ENCODE measurements at places on chromosomes 6 and 20.

DNA sequence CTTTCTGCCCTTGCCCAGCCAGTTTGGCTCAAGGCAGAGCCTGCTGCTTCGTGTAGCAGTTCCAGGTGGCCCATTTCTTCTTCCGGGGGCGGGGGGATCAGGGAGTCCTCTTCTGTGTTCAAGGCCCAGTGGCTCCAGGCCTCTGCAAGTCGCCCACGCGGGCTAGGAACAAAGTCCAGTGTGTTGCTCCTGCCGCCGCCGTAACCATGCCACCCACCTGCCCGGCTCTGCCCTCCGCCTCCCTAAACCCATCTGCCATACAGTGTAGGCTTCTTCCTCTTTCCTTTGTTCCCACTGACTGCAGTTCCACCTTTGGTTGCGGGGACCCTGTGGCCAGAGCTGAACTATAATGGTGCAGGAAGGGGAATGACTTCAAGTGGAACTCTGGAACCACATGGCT, 43.9 kb upstream of the SRF start:
- no peak for DNase-seq

DNA sequence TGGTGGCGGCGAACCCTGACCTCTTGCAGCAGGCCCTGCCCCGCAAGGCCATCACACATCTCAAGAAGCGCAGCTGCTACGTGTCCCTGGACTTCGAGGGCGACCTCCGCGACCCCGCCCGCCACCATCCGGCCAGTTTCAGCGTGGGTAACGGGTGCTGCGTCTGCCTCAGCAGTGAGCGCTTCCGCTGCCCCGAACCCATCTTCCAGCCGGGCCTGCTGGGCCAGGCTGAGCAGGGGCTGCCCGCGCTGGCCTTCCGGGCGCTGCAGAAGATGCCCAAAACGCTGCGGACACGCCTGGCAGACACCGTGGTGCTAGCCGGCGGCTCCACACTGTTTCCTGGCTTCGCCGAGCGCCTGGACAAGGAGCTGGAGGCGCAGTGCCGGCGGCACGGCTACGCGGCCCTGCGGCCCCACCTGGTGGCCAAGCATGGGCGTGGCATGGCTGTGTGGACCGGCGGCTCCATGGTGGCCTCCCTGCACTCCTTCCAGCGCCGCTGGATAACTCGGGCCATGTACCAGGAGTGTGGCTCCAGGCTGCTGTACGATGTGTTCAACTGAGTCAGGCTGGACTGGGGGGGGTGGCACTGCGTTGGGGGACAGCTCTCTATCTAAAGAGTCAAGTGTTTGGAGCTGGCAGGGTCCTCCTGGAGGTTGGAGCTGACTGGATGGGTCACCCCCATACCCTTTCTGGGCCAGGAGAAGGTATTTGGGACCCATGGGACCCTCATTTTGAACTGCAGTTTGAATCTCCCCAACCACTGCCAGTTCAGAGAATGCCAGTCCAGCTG, 1.1 kb downstream of the ACTL10 start:
- DNase-seq, result peak; percentile 83

DNA sequence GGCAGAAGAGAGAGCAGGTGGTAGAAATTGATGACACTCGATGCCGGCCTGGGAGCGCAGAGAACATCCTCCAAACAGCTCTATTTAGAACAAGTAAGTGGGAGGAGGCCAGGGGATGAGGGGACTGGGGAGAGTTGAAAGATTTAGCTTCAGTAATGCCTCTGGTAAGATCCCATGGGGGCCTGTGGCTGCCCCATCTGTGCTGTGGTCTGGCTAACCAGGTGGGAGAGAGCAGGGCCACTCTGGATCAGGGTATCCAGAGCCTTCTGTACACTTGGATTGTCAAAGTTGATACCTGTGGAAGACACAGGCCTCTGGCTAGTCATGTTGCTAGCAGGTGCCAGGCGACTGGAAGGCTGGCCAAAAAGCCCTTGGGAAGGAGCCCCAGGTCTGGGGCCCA, 27.6 kb downstream of the NCOA5 start:
- no peak for DNase-seq

DNA sequence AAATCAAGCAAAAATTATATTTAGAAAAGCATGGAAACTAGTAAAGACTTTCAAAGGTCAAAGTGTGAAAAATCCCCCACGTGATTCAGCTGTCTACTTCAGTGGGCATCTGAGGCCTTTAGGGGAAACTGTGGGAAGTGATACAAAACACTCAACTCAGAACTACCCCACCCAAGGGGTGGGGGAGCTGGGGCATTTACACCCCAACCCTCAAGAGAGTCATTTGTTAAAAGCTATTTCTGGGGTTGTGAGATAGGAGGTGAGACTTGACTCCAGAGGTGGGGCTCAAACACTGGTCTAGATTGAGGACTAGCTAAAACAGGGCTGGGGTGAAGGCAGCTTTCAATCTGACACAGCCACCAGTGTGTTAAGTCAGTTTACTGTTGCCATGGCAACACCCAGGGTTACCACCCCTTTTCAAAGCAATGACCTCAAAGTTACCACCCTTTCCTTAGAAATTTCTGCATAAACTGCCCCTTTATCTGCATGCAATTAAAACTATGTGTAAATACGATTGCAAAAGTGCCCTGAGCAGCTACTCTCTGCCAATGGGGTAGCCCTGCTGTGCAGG, 9.9 kb upstream of the GTSF1L start:
- no peak for DNase-seq

DNA sequence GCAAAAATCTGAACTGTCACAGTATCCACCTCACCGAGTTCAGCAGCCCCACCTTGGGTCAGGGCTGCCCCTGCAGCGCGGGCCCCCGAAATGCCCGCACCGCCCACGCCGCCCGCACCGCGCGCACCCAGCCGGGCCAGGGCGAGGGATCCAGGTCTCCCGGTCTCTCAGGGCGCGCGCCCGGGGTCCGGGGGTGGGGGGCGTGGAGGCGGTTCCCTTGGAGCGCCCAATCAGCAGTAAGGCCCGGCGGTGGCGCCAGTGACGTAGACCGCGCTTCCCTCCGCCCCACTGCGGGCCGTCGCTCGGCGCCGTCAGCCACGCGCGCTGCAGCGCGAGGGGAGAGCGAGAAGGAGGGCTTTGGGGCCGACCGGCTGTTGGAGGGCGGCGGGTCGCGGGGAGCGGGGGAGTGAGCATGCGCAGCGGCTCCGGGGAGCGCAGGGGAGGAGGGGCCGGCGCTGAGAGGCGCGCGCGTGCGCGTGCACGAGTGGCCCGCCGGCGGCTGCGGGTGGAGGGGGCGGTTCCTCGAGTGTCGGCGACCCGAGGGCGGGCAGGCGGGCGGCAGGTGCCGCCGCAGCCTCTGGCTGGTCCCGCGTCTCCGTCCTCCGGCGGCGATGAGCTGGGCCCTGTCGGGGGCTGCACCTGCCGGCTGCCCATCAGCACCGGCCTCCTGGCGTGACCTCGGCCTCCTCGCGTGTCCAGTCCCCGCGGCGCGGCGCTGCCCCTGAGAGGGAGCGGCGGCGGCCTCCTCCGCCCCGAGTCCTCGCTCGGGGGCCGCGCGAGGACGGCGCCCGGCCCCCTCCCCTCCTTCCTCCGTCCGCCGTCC, at the start of gene TMEM170B:
TSS of gene TMEM170B (plus strand) at position 521 of the 823 bp plus-strand sequence. CDS start 529 bp downstream, outside the sequence.
- DNase-seq, result peak; percentile 95

DNA sequence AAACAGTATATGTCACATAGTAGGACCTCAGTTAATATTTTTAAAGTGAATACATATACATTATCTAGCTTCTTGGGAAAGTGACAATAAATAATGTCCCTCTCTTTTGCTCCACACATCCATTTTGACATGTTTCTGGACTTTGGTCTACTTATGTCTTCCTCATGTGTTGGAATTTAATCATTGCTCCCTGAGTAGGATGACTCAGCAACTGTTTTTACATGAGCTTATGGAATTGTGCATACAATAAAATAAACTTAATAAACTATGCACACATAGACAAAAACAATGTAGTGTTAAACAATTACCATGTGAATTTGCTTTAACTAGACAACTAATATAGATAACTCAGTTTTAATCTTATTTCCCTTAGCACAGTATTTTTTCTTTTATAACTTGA, 503.8 kb downstream of the TFAP2B start:
- DNase-seq, result no peak

GRCh38 chr6:108250240-108250866, 10.5 kb downstream of the SNX3 start:
- peak; percentile 9 for DNase-seq

GRCh38 chr6:34791701-34792604, at the start of gene BLTP3A:
Gene BLTP3A, plus strand, starts transcription at chr6:34792083. Its CDS starts 168 bp downstream, at chr6:34792251.
- DNase-seq, result peak; percentile 77

DNA sequence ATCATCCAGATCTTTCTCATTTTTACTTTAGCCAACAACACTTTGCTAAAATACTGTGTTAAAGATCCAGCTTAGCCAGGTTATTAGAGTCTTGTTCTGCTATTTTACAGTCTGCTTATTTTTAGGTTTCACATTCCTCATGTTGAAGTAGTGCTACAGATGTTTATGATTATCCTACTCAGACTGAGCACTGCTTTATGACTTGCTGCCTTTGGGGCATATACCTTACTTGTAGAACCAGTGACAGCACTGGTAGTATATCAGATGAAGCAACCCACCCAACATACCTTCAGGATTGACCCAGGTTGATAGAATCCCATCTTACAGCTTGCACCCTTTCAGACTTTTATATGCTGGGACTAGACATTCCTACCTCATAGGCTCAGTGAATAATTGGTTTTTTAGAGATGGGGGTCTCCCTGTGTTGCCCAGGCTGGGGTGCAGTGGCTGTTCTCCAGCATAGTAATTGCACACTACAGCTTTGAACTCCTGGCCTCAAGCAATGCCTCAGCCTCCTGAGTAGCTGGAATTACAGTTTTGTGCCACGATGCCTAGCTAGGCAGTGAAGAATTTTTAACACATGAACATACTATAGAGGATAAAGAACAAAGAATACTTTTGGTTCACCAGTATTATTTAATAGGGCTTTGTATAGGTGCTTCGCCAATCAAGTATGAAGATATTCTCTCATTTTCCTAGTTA, 63.8 kb upstream of the DYNLRB1 start:
- peak; percentile 58 for DNase-seq

DNA sequence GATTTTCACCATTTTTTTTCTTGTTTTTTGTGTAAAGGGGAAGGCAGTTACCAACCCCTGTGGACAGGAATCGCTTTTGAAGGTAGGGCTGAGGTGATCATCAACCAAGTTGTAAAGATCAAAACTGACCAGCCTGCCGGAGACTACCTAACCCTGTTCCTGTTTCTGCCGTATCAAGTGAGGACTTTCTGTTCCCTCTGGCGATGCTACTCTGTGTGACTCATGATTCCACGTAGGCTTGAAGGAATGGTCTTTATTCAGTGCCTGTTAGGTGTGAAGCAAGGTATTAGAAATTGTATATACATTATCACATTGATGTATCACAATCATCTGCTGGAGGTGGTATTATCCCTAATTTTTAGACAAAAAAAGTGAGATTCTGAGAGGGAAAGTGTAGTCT, 161.3 kb downstream of the SOX4 start:
- peak; percentile 66 for DNase-seq

Measured in EL (cell line).